ENCODE measurements at places on chromosomes 13 and 19.

DNA sequence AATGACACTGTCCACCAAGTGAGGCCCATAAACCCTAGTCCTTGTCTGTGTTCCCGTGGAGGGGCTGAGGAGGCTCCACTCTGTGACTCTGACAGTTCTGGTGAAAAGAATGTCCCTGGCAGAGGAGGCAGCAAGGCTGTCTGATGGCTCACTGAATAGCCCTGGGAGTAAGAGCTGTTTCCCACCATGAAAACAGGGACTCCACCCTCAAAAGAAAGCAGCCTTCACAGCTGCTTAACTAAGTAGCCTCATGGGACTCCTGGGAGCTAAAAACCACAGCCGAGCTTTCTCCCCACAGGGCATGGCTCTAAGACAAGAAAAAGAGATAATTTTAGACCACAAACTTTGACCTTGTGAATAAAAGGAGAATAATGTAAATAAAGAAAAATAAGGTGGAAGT lies 135.1 kb upstream of the FRY start:
- DNase-seq, result no peak

- DNase-seq, result no peak
These were observed 85.4 kb downstream of the KLF12 start for GRCh38 chr13:74048756-74049155.

DNA sequence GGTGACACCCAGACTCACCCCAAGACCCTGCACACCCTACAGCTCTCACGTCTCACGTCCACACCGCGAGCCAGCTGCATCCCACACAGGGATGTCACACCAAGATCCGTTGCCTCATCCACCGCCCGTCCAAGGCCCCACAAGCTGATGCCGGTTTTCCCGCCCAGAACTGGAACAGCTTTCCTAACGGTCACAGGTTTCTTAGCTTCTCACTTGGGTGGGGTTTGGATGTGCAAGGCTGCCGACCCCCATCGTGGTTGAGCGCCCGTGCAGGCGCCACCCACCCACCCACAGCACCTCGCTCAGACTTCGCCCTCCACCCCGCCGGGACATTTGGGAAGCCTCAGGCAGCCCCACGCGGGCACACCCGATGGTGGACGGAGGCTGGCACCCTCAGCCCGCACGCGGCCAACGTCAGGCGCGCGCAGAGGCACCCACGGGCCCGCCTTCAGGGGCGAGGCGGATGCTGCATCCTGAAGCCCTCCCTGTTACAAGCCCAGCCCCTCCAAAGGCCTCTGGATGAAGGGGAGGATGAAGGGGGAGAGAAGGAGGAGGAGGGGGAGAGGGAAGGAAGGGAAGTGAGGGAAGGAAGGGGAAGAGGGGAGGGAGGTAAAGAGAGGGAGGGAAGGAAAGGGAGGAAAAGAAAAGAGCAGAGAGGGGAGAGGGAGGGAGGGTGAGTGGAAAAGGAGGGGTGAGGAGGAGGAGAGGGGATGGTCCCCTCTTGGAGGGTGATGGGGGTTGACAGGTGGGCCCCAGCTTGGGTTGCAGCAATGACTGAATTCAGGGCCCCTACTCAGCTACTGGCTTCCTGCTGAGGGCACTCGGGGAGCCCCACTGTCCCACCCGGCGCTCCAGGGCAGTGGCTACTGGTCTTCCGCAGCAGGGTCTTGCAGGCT lies 12.8 kb downstream of the ONECUT3 start:
- DNase-seq, result no peak

GRCh38 chr19:44731622-44732021 lies 16.9 kb upstream of the BCL3 start:
- DNase-seq, result no peak

GRCh38 chr13:109163037-109163379 lies 533.6 kb downstream of the MYO16 start:
- no peak for DNase-seq

- no peak for DNase-seq
These were observed 107.6 kb upstream of the VSTM2B start for GRCh38 chr19:29418201-29418600.

- peak; percentile 21 for DNase-seq
These were observed 154.2 kb upstream of the KLF12 start for GRCh38 chr13:74288361-74288911.

DNA sequence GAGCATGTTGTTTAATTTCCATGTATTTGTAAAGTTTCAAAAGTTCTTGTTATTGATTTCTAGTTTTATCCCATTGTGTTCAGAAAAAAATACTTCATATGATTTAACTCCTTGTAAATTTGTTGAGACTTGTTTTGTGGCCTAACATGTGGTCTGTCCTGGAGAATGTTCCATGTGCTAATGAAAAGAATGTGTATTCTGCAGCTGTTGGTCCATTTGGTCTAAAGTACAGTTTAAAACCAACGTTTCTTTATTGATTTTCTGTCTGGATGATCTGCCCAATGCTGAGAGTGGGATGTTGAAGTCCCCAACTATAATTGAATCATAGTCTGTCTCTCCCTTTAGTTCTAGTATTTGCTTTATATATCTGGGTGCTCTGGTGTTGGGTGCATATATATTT lies 34.9 kb upstream of the TPP2 start:
- no peak for DNase-seq

DNA sequence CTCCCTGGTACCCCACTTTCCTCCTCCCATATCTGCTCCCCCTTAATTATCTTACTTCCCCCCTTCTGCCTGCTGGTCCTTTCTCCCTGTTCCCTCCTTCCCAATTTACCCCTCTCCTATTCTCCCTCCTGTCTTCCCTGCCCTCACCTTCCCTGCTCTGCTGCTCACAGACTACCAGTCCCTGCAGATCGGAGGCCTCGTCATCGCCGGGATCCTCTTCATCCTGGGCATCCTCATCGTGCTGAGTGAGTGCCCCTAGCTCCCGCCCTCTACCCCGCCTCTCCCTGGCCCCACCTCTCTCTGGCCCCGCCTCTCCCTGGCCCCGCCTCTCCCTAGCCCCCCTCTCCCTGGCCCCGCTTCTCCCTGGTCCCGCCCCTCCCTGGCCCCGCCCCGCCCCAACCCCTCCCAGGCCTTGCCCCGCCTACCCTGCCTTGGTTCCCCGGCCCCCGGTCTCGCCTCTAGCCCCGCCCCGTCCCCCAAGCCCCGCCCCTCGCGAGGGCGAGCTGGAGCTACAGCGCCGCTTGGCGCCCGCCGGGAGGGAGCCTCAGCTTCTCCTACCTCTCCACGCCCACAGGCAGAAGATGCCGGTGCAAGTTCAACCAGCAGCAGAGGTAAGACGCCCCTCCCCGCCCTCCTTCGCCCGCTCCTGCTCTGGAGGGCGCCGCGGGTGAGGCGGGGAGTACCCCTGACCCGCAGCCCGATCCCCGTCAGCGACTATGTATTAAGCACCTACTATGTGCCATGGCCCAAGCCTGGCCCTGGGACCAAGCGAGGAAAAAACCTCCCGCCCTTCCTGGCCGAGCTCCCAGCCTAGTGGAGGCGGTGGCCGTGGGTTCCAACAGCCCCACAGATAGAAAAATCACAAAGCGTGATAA lies 1.9 kb upstream of the FXYD7 start:
- peak; percentile 100 for DNase-seq

DNA sequence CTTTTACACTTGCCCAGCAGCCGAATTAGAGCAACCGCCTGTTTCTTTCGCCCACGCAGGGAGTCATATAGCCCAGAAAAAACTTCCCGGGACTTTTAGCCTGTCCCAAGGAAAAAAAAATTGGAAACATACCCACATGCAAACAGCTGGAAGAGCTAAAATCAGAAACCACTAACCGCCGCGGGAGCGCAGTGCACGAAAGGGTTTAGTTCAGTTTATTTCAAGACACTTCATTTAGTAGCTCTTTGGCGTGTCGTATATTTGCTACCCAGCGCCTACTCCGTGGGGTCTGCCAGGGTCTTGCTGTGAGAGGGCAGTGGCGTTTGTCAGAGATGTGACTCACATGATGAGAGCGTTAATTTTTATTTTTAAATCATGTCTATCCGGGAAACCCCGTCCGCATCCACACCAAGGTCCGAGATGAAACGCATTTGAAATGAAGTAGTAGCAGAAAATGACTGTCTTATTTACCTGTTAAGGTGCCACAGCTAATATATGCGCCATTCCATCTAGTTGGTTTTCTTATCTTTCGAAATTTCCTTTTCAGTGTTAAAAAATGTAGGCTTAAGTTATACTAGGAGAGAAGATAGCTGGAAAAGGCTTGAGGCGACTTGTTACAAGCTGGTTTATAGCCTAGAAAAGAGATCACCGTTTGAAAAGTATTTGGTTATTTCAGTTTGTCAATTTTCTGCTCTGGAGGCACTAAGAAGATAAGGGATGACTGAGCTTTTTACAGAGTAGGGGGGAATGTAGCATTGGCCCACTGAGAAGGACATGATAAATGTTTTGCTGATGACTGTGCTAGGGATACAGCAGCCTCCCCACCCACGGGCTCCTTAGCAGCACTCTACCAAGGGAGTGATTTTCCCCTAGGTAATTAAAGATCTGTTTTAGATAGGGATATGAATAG lies 1.7 kb downstream of the KLF5 start:
- DNase-seq, result no peak

DNA sequence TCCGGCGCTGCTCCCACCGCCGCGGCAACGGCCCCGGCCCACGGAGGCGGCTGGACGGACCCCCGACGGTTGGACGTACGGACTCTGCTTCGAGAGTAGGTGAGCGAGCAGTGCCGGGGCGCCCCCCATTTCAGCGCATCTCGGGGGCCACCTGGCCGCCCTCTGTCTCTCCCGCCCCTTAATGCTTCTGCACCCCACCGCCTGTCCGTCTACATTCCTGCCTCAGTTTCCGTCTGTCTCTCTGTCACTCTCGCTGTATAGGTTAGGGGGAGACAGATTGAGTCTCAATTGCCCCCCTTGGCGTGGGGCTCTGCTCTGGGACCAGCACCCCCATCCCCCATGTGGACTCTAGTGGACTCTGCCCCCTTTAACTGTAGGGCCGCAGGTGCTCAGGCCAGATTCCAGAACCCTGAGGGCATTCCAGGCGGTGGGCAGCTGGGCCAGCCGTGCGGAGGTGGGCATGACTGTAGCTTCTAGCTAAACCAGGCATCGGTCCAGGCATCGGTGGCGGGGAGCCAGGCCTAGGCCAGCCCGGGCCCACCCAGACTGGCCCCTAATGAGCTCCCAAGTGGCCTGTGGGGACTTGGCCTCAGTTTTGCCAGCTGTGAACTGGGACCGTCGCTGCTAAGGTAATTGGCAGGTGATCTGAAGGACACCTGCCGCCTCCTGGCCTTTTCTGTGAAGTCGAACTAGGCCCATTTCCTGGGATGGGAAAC lies 373 bp downstream of the TNFAIP8L1 start:
- DNase-seq, result peak; percentile 21

- DNase-seq, result no peak
These were observed 761.5 kb downstream of the EFNB2 start for GRCh38 chr13:105773863-105774538.

DNA sequence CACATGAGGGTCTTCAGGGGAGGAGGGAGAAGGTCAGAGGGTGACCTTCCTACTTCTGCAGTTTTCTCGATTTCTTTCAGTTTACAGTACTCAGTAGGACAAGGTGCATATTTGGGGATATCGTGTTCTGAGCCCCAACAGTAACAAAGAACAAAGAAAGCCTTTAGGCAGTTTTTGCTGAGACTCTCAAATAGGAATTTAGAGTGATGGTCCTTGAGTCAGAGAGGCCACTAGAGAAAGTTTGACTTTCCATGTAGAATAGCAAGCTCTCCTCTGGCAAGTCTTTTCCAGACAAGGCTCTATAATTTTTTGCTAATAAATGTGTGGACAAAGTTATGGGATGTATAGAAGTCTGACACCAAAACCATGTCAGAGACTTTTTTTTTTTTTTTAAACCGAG lies 194.6 kb downstream of the TM9SF2 start:
- no peak for DNase-seq

DNA sequence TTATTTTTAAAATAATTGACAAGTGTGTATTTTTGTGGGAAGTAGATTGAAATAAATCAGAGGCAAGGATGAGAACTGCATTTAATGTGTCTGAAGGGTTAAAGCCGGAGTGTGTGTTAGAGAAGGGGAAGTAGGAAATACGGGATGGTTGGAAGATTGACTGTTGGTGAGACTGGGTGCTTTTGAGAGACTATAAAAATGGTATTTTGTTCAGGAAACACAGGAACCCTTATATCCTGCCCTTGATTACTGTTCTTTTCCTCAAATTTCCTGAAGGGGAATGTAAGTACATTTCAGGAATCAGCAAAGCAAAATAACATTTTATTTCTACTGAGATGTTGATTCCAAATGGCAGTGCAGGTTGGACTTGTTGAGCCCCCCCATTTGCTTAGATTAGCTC lies 15.1 kb downstream of the IFT88 start:
- DNase-seq, result no peak

DNA sequence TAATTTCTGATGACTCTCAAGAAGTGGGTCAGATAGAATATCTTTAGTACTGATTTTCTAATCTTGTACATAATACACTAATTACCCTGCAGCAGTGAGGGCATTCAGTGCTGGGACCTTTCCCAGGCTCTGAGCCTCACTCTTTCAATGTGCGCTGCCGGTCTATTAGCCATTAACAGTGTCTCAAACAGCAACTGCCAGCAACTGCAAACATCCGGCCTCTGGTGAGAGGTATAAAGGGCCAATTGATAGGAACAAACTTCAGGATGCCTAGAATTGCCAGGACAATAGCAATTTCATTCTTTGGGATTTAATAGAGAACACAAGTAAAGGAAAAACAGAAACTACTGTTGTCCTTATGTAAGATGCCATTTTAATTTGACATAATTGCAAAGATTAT lies 604.4 kb upstream of the SPRY2 start:
- DNase-seq, result no peak

DNA sequence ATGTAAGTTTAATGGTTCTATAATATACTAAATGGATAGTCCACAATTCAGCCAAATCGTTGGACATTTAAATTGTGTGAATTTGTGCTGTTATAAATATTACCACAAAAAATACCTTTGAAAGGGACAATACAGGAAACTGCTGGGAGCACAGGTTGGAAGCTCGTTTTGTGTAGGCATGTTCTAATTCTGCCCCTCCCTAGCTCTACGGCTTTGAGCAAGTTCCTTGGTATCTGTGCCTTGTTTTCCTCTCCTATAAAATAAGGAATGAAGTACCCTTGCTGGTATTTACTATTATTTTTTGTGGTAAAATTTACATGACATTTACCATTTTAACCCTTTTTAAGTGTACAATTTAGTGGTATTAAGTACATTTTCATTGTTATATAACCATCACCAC lies 102.6 kb upstream of the SLC7A1 start:
- DNase-seq, result no peak

- no peak for DNase-seq
These were observed 360.4 kb downstream of the ENOX1 start for GRCh38 chr13:43426355-43426754.

DNA sequence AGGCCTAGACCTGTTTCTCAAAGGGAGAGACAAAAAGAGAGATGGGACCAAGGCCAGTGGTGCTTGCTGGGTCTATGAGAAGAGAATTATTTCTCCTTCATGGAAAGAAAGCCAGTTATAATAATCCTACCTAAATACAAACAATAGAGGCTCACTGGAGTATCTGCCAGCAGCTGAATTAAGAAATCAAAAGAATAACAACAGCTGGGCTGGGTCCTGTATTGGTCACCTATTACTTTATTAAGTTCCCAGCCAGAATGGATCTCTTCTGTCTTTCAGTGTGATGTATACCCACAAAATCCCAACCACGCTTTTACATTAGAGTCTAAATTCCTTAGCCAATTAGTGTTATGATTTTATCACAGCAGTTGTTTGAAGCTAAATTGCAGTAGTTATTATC lies 297.8 kb upstream of the DACH1 start:
- DNase-seq, result no peak

GRCh38 chr13:41053384-41053826 lies 7.9 kb upstream of the WBP4 start:
- no peak for DNase-seq

GRCh38 chr13:86878781-86879180 lies 792.4 kb upstream of the SLITRK5 start:
- DNase-seq, result no peak
